ENCODE measurements at places on chromosomes 4 and X.

DNA sequence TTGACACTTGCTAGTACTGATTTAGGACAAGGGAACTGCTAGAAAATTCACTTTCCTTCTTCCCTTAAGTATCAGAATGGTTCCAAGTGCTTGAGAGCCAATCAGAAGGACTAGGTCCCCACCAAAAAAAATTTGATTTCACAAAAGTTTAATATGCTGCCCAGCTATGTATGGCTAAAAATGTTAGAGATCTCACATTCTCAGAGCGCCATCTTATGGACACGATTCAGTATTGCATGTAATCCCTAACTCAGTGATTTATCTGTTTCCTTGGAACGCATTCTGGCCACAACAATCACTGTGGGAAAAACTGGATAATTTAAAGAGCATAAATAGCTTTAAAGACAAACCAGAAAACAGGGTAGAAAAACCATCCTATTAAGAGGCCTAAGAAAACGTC lies 255.1 kb upstream of the GPC4 start:
- DNase-seq = no peak

DNA sequence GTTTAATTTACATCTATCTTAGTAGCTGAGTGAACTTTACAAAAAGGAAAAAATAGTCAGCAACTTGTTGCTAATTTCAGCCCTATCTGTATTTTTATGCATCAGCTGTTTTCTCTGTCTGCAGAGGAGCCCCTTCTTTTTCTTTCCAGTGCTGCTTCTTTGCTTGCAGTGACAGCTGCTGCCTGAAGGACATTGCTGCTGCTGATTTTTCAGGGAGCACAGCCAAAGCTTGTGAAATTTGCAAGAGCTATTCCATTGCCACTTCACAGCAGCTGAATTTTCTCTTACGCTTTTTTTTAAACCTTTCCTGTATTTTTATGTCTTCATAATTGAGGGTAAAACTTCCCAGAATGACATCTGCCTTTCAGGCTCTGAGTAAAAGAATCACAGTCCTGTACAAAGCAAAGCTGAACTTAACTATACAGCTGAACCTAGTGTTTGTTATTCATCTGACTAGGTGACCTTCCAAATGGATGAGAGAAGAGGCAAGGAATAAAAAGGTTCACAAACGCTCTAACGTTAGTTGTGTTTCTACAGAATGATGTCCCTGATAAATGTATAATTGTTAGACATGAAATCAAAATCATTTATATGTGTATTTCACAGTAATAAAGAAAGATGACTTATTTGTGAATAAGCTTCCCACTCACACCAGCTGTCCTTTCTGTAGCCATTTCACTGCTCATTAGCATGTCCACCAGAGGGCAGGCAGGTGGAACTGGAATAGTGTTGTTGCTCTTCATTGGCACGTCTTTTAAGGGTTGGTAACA lies 541.4 kb downstream of the ADGRL3 start:
- no peak for DNase-seq

- no peak for DNase-seq
These were observed 13.3 kb downstream of the CXCL2 start for GRCh38 chr4:74085669-74086068.

- no peak for DNase-seq
These were observed 277.1 kb upstream of the TENM3 start for GRCh38 chr4:181966104-181966551.

DNA sequence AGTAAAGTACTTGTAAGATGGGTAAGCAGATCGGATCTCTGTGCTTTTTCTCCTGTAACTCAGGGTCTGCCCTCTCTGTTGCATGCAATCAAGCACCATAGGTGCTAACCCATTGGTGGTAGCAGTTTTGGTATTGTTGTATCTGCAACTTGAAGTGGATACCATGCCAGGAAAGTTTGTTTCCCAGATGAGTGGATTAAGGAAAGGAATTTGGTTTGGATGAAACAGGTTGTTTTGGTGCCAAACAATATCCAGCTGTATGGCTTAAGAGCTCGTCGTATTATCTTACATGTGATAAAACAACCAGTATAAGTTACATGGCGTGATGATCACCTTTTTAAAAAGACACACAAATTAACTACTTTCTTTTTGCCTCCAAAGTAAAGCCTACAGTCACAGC lies 280.9 kb upstream of the TENM3 start:
- no peak for DNase-seq

DNA sequence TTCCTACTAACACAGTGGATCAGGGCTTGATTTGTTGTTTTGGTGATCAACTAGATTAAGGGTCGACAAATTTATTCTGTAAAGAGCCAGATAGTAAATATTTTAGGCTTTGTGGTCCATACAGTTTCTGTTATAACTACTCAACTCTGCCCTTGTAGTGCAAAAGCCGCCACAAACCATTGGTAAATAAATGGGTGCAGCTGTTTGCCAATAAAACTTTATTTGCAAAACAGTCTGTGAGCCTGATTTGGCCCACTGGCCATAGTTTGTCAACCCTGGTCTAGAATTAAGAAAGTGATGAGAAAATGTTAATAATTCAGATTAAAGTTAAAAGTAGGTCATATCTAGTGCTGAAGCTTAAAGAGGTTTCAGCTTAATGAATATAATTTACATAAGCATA lies 84.0 kb upstream of the TRIM2 start:
- no peak for DNase-seq

DNA sequence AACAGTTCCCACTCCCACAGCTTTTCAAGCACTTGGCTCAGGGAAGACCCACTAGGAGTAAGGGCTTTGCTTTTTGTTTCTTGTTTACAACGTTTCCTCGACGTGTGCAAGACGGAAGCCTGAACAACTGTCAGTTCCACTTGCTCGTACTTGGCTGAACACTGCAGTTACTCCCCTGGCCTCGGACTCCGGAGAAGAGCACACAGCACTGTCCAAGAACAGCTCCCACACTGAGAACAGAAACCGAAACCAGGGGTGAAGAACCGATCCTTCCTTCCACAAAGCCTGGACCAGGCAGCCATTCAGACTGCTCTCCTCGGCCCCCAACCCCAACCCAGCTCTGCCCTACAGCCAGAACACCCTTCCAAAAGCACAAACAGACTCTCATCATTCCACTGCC lies 25.5 kb downstream of the IRF2 start:
- DNase-seq = no peak

DNA sequence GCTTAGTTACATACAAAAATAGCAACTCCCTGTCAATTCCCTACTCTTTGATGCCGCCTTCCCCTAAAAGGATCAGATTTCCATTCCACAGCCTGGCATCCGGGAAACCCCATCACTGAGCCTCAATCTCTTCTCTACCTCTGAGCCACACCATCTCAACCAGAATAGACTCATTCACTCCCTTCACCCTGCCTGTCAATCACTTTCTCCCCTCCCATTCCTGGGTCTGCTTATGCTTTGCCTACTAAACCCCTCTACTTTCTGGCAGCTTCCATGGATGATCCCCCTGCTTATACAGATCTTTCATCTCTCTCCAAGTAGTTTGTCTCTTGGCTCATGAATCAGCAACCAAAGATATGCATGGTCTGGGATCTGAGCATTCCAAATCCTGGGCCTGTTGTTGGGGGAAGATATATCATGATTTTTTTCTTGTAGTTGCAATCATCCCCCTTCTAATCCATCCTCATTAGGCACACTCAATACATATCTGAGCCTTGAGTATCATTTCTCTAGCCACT lies 2.6 kb downstream of the AMER1 start:
- no peak for DNase-seq

- no peak for DNase-seq
These were observed 67.7 kb downstream of the INPP4B start for GRCh38 chr4:142778430-142778829.

DNA sequence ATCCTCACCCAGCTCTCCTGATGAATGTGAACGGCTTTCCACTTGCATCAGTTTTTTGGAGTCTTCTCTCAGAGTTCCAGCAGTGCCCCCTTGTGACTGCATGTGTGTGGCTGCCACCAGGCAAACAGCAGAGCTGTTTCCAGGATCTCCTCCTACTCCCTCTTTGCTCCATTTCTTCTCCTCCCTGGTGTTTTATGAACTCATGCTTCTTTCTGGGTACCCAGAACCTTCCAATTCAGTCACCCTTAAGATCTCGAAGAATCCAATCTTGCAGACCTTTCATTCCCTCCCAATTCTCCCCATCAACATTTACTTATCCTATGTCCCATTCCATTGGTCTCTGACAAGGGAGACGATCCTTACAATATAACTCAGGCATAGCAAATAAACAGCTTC lies 6.8 kb upstream of the TCEANC start:
- DNase-seq = no peak

DNA sequence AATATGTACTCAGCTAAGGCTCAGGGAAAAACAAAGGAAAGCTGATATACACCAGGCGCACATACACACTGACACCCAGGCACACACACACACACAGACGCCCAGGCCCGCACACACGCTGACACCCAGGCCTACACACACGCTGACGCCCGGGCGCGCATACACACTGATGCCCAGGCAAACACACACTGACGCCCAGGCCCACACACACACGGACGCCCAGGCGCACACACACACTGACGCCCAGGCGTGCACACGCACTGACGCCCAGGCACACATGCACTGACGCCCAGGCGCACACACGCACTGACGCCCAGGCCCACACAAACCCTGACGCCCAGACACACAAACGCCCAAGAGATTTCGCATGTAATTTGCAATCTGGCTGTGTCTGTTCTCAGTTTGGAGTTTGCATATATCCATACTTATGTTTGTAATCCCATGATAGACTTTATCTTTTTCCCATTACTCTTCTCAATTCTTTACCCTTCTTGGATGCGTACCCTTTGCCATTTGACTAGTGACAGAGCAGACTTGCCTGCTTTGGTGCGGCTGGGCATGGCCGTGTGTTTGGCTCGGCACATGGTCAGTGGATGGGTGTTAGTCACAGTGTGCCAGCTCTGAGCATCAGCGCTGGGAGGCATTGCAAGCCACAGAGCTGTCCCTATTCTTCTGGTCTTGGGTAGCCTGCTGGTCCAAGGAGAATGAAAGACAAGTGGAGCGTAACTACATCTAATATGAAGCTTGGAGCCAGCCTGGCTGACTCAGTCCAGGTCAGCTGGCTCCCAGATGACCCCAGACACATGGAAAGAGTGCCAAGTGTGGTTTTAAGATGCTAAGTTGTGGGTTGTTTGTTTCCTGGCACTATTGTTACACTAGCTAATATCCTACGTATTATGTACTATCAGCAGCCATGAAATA lies 632.4 kb upstream of the ZFP42 start:
- no peak for DNase-seq

DNA sequence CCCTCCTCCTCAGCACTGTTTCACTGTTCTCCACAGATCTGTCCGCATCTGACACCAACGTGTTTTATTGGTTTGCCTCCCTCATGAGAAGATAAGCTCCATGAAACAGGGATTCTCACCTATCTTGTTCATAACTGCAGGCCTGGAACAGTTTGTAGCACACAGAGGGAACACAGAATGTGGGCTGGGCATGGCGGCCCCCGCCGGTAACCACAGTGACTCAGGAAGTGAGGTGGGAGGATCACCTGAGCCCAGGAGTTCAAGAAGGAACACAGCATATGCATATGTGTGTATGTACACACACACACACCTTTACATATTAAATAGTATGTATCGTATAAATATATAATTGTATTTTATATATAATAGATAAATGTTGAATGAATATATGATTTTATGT lies 168.6 kb downstream of the AFAP1 start:
- DNase-seq = no peak

DNA sequence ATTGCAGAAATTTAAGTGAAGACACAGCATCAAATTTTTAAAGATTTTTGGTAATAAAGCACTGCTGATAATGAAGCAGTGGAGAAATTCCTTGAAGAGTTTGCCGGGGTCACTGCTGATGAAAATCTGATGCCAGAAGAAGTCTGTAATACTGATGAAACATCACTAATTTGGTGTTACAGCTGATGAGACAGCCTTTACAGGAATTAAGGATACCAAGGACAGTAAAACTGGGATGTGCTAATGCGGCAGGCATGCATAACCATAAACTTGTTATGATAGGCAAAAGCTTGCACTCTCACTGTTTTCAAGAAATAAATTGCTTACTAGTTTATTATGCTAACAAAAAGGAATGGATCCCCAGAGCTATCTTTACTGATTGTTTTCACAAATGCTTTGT lies 52.9 kb upstream of the VEGFC start:
- no peak for DNase-seq

- no peak for DNase-seq
These were observed 312.7 kb downstream of the RAB28 start for GRCh38 chr4:13171292-13172057.

DNA sequence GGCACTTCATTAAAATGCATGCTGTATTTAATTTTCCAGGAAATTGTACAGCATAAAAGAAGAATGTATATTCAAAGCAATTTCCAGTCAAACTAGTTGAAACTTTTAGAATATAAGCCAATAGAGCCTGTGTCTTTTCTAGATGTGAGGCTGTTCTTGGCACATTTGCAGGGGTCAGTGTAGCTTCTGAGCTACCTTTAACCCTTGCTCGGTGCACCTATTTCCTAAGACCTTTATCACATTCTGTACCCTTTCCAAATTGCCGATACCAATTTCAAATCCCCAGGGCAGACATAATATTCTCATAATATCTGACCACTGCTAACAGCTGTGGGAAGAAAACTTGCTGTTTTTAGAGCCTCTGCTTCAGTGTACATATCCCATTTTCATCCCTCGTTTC lies 43.2 kb downstream of the DCAF8L2 start:
- DNase-seq = no peak

- no peak for DNase-seq
These were observed 242.5 kb upstream of the PRPS2 start for GRCh38 chrX:12548746-12549145.

DNA sequence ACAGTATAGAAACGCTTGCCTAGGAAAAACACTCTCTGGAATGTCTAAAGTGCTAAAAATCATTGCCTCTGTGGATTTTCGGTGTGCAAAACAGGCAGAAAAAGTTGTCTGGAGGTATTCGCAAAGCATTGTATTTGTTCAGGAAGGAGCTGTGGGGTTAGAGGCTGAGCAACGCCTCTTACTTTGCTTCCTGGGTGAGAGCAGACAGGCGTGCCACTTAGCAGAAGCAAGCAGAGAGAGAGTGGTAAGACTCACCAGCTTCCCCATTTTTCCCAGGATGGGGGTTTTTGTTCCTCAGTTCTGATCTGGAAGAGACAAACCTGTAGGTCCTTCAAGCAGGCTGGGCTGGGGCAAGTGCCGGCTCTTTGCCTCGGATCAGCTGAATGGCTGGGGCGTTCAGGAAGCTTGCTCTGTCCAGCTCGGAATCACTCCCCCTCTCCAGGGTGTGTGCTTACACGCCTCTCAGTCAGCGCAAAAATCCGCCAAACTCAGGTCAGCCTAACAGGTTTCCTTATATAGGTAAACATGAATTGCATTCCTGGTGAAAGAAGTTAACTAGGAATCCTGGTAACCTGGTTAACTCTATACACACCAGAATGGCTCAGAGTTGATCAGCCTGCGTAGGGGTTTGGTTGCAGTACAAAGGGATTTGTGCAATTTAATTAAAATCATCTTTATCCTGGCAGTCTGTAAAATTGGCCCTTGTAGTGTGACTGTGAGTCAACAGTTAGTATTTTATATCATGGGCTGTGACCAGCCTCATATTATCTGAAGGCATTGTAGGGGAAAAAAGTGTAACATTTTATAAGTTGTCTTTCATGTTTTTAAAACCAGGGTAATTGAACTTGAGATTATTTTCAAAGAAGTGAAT lies 213.1 kb upstream of the MID1 start:
- no peak for DNase-seq

- DNase-seq = no peak
These were observed 221.2 kb downstream of the MGST2 start for GRCh38 chr4:139886798-139887197.

All from stimulated activated CD4-positive, alpha-beta T cell treated with anti-CD3 and anti-CD28 coated beads, Interleukin-1b, Interleukin-23, amount 100 ng/mL, for 1 hour (primary cell).